ENCODE measurements at places on chromosomes 2 and 18. TPM values are rescaled to one million over a fixed set of nuclear protein-coding genes. Genes with fewer than 3 reads are reported as not detected.

GAD1 gene
- not detected for total RNA-seq

DNA sequence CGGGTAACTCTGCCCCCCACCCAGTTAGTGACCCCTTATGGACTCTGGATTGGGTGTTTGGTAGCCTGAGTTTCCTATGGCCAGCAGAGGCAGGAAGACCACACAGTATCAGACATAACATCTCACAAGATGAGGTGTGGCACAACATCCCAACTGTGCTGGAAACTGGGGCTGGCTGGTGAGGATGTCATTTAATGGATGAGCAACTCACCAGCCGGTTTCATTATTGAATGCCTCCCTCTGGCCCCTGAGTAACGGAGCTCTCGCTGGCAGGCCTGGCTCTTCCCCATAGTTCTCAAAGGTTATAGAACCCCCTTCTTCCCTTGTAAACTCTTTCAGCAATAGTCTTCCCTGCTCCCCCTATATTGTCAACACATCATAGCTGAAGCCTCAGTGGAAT is 195.0 kb downstream of the BCL11A start:
- no peak for DNase-seq

- no peak for DNase-seq
These were observed 156.7 kb downstream of the EXOC6B start for GRCh38 chr2:72669121-72669520.

DNA sequence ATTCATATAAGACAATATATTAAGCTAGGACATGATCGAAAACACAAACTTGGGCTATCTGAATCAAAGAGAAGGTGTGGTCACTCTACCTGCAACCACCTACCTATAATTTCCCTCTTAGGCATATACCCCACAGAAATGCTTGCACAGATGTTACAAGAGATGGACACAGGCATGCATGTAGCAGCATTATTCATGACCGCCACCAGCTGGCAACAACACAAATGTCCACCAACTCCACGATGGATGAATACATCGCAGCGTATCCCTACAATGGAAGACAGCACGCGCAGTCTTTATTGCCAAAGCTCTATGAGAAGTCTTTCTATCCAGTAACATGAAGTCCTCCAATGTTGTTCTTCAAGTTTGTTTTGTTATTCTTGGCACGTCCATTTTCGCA is 90.8 kb downstream of the ARL4C start:
- DNase-seq = no peak

DNA sequence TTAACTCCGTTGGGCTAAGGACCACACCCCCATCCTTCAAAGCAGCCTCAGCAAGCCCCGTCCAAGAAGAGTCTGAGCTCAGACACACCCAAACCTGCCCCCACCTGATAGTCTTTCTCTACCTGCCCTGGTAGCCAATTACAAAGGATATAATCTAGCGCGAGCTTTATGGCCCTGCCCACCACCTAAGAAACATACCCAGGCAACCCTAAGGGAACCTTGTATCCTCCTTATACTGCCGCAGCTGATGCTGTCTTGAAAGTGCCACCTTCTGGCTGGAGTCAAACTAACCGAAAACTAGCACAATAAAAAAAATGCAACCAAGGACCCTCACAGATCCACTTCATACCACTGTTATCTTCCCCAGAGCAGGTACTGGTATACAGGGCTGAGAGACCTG is 628.3 kb upstream of the REG3G start:
- no peak for DNase-seq

DNA sequence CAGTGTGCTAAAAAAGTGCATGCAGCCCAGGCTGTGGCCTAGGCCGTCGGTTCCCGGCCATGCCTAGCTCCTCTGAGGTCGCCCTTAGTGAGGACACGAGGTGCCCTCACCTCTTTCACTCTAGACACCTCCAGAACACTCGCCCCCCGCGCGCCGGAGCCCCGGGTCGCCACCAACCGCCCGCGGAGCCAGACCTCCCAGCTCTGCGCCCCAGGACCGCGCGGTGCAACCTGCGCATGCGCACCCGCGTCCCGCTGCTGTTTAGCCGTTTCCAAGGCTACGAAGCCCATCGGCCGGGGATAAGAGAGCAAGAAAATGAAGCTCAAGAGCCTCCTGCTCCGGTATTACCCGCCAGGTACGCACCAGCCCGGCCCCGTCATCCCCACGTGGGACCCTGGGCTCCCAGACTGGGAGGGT is at the start of gene DAW1:
Gene DAW1, plus strand, starts transcription at position 257 of the 417 bp plus-strand sequence. Its CDS starts 59 bp downstream, at position 316.
- no peak for DNase-seq

Data from esophagus muscularis mucosa (tissue), 4 donors.